ENCODE measurements at places on chromosomes 16 and 17.
A peak's percentile ranks its signal among the peaks of the same experiment; 100 is the strongest.

GRCh38 chr17:44832805-44833204 is 2.7 kb upstream of the GJC1 start:
- no peak for DNase-seq

GRCh38 chr16:4525069-4525468 is 13.5 kb downstream of the CDIP1 start:
- no peak for DNase-seq

DNA sequence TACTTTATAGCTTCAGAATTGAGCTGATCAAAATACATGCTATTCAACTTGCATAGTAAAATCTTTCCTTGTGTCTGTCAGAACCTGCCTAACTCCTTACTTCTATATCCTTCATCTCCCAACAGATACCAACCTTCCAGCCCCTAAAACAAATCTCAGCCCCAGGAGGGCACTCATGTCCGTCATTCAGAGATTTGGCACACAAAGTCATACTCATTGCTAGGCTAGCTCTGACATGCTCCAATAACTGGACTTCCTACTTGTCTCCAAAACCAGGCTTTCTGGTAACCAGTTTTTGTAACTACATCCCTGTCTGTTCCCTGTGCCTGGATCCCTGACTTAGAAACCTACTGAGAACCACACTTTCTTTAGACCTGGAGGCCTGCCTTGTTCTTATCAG is 37.5 kb upstream of the DHX40 start:
- DNase-seq, result no peak

DNA sequence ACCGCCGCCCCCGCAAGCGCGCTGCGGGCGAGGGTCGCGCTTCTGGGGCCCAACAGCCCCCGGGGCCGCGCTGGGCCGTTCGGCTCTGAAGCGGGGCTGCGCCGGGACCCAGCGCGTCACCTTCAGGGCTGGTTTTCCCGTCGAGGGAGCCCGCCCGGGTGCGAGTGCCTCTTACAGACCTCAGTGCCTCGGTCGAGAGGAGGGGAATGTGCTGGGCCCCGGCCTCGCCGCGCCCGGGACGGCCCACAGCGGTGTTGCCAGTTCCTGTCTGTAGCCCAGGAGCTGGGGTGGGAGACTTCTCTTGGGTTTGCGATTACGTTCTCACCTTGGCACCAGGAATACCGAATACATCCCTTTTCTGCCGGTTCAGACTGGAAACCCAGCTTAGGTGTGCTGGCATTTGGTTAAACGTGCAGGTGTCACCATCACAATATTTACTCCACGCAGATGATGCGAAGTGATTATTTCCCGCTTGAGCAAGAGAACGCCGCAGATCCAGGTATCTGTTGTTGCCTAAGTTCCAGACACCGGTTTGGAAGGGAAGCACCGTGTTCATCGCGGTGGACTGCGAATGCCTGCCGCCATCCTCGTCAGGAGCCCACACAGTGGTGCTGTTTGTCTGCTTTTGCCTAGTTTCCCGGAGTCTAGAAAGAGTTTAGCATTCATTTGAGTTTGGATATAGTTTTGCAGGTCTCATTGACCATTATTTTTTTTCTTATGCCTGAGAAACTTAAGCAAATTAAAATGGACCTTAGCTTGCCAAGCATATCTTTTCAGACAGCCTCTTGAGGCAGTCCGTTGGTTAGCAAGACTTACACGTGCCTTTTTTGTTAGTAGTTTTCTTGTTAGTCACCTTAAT is 914 bp downstream of the MAP1LC3B start:
- DNase-seq, result peak; percentile 23

GRCh38 chr16:20868890-20869289 is 31.3 kb downstream of the DCUN1D3 start:
- DNase-seq, result no peak

GRCh38 chr16:58086381-58087208 is 42.6 kb downstream of the CFAP20 start:
- no peak for DNase-seq

DNA sequence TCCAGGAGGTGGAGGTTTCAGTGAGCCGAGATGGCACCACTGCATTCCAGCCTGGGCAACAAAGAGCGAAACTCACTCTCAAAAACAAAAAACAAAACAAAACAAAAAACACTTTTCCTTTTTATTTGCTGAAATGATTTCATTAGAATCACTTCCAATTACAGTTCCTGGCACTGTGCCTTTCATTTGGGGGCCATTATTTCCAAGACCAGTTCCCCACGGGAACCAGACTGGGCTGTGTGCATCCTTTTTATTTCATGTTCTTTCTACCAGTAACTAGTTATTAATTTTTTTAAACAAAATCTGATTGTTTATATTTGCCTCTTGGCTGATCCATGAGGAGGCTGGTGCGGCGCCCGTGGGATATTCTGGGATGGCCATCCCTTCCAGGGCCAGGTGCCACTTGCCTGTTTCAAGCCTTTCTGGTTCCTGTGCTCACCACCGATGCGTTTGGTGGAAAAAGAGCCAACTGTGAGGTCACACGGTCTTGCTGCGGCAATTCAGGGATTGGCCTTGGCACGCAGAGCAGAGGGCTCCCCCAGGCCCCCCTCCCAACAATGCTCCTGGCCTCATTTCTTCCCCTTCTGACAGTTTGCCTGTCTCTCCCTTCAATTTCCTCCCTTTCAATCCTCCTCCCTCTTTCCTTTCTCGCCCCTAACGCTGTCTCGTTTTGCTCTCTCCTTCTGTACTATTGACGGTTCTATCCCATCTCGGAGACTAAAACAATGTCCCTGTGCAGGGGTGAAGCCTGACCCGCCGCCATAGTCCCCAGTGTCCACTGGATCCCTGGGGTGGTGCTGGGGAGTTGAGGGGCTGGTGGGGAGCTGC is 13.4 kb downstream of the UBALD1 start:
- no peak for DNase-seq

DNA sequence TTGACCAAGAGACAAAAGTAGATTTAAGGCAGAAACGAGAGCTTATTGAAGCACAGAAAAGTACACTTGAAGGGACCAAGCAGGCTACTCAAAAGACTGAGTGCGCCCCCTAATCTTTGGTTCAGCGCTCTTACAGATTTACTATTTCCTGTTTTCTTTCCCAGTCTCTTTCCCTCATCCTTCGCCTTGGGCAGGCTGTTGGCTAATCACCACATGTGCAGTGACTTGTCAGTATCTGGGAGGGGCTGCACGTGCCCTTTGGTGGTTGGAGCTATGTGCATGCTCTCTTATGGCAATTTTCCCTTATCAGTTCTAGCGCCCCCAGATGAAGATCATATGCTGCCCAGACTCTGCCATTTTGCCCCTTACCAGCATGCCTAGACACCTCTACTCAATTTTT is 35.4 kb upstream of the SHISA6 start:
- no peak for DNase-seq

GRCh38 chr17:3963237-3964201 is 718 bp downstream of the ATP2A3 start:
- peak; percentile 51 for DNase-seq

DNA sequence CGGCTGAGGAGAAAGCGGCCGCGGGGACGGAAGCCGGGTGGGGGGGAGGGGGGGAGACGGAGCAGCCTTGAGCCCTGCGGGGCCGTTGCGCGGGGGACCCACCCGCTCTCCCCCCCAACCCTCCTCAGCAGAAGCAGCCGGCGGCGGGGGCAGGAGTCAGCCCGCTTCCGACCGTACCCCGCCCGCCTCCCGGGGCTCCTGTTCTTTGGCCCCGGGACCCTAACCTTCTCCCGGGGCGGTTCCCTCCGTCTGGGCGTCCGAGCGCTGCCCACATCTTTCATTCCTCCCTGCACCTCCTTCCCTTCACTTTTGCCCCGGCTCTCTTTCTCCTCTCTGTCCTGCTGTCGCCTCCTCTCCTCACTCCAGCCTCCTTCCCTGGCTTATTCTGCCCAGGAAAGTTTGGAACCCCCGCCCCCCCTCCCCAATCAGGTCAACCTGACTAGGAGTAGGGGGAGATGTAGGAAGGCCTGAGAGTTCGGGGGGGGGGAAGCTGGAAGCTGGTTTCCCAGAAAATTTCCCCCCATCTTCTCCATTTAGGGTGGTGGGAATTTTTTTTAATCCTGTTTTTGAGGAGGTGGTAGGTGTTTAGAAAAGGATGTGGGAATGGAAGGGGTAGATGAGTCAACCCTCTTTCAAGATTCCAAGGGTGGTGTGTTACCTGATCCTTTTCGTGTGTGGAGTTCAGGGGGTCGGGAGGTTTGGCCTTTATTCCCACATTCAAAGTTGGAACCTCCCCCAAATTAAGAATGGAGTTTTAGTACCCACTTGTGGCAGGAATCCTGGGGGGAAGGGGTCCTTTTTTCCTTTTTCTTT is 427 bp upstream of the NLK start:
- no peak for DNase-seq

DNA sequence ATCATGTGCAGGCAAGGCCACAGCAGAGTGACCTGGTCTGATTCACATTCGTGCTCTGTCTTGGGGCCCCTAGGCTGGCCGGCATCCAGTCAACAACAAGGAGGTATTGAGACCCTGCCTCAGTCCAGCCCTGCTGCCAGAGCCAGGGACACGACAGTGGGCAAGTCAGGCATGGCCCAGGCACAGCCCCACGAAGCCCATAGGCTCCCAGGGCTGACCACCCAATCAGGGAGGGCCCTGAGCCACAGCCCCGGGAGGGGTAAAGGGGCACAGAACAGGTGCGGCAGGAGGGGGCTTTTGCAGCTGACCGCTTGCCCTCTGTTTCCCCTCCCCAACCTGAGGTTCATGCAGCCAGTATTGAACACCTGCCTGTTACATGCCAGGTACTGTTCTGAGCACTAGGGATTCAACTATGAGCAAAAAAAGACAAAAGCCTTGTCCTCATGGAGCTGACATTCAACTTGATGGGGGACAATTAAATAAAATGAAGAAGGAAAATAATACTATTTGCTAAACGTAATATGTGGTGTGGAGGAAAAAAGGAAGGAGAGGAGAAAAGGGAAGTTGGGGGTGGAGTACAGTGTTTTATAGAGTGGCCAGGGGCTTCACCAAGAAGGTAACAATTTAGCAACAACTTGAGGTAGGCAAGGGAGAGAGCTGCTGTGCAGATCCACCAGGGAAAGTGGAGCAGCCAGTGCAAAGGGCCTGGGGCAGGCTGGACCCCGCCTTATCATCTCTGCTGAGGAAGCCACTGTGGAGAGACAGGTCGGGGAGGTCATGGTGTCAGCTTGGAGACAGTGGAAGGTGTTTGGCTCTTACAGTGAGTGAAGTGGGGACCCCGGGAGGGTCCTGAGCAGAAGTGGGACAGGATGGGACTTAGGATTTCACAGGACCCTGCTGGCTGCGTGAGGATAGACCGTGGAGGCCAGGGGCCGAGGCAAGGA is 6.1 kb downstream of the DRC3 start:
- DNase-seq, result no peak

- peak; percentile 3 for DNase-seq
These were observed 34.9 kb upstream of the NLRP1 start for GRCh38 chr17:5619088-5619740.

GRCh38 chr16:68069511-68070248 is 15.5 kb upstream of the NFATC3 start:
- DNase-seq, result no peak

GRCh38 chr17:27535975-27536374 is 79.7 kb downstream of the KSR1 start:
- DNase-seq, result no peak

GRCh38 chr16:47136099-47136842 is 7.5 kb downstream of the NETO2 start:
- no peak for DNase-seq

- DNase-seq, result no peak
These were observed 12.7 kb downstream of the WNT3 start for GRCh38 chr17:46805771-46806170.

GRCh38 chr16:69273009-69273408 is 38.1 kb upstream of the VPS4A start:
- DNase-seq, result no peak

GRCh38 chr16:10625595-10626357 is 45.4 kb upstream of the EMP2 start:
- no peak for DNase-seq

GRCh38 chr16:59973966-59974365 is 1239.8 kb upstream of the GOT2 start:
- no peak for DNase-seq

DNA sequence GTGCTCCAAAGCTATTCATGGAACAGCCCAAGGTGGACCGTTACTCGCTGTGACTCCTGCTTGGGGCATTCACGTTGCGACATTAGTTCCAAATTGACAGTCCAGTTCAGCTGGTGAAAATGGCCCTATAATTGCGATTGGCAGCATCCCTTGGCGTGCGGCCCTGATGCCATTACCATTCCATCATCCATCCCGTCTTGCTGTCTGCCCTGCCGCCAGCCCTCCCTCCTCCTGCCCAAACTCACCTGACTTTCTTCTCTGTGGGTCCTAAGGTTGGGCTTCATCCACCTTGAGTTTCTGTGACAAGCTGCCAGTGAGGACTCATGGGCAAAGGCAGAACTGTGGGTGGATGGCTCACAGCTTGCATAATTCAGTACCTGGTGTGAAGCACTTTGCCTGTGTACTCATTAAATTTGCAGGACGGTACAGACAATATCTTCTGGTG is 104.6 kb downstream of the RPTOR start:
- DNase-seq, result no peak

DNA sequence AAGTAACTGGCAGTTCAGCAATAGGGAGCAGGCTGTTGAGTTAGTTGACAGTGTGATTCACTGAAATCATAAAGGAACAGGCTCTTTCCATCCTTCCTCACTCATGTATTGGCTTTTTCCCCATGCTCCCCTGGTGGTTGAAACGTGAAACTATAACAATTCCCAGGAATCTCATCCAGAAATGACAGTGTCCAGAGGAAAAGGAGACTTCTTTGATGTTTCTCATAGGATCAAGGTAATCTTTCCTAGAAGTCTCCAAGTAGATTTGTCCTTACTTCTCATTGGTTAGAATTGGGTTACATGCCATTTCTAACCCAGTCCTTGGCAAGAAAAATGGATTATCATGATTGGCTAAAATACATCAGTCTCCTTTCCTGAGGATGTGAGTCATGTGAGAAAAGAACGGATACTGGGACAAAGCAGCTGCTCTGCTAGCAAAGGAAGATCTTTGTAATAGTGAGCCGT is 14.4 kb downstream of the TTC19 start:
- DNase-seq, result no peak

DNA sequence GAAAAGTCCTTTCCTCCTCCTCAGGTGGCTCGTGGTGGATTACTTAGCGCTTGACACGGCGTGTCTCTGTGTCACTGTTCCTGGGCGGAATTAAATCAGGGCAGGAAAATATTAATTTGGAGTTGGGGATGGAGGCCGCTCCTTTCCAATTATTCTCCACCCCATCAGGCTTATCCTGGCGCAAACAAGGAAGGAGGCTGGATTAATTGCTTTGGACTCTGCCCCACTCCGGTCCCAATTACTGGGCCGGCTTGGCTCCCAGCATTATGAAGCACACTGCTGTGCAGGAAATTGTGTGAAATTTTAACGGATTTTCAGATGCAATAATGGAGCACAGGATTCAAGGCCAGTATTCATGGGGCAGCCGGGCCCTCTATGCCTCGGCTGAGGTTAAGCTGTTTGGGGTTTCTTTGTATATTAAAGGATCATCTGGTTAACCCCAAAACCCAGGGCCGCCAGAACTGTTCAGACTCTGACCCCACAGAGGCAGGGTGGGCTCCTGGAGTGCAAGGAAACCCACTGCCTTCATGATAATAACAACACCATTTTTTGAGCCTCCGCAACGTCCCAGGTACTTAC is 87.8 kb downstream of the MRM1 start:
- no peak for DNase-seq

All from stimulated activated naive B cell treated with anti-CD40 and anti-IgM and Interleukin-4, amounts not matched to agents 10 μg/mL and 1 μg/mL and 100 μg/mL, for 72 hours (primary cell).